Activated CD4-positive, alpha-beta T cell treated with anti-CD3 and anti-CD28 coated beads, Interleukin-2, amount 50 U/mL, for 4 hours (primary cell): ENCODE measurements at places on chromosomes 1 and 21.

DNA sequence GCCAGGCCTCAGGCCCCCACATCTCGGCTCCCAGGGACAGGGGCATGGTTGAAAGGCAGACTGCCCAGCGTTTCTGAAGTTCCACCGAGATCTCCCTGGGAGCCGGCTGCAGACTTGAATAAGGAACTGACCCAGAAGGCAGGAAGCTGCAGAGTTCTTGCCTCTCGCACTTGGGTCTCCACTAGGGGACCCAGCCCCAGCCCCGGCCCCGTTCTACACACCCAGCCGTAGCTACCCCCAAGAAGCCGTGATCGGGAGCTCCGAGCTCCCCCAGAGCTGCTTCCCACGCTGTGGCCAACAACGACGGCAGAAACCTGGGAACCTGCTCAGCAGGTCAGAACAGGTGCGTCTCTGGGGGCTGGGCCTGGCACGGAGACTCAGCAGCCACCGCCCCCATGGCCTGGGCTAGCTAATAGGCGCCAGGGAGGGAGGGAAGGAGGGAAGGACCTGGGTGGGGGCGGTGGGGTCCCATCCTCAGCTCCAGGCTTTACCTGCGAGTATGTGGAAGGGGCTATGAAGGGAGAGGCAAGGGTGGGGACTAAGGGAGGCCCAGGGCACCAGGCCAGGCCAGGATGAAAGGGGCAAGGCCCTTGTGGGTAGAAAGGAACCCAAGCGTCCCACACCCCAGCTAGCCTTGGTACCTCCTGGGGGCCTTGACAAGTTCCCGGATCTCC is at the start of gene NECTIN4:
TSS of gene NECTIN4 (minus strand) at position 308 of the 674 bp plus-strand sequence. CDS start at position 46, 262 bp downstream.
- no peak for DNase-seq

DNA sequence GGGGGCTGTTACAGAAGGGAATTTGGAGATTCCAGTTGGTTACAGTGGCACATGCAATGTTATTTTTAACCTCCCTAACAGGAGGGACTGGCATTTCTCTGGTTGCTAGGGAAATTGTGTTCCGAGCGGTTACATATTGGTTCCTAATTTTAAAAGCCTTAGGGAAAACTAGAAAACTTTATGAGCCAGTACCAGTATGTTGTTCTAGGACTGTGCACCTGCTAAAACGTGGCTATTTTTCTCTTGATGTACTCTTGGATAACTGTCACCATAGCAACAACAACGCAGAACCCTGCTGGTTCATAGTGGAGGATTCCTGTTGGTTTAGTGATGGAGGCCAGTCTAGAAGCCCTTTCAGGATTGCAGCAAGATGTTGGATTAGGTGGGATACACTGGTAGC is 68.9 kb upstream of the PGBD5 start:
- no peak for DNase-seq

GRCh38 chr1:237018896-237019295 is 14.7 kb upstream of the MT1HL1 start:
- no peak for DNase-seq

DNA sequence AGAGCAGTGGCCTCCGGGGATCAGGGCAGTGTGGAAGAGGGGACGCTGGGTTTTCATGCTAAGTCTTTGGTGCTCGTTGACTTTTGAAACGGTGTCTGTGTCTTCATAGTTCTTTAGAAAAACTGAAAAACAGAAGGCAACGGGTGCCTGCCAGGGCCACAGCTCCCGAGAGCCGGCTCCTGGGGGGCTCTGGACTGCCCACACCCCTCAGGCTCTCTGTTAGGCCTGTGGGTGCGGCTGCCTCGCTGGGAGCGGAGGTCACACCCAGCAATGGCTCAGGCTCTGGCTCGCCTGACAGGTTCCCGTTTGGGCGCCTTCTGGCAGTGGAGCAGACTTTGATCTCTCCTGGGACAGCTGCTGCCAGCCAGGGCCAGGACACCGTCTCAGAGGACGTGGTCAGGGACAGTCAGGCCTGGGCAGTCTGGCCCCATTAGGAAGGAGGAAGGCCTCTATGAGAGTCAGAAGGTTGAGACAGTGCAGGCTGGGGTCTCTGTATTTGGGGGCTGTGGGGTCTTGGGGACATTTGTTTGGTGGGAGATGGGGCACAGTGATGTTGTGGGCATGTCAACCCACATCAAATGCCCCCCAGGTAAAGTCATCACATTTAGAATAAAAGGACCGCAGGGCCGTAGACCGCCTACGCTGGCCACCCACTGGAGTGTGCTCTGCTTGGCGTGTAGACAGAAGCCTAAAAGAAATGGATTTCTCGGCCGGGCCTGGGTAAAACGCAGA is 5.6 kb downstream of the ARHGEF16 start:
- DNase-seq = no peak

- no peak for DNase-seq
Measured at GRCh38 chr1:30518186-30518585, 205.2 kb downstream of the MATN1 start.

- no peak for DNase-seq
Measured at GRCh38 chr21:46125846-46126301, 28.0 kb downstream of the COL6A2 start.

DNA sequence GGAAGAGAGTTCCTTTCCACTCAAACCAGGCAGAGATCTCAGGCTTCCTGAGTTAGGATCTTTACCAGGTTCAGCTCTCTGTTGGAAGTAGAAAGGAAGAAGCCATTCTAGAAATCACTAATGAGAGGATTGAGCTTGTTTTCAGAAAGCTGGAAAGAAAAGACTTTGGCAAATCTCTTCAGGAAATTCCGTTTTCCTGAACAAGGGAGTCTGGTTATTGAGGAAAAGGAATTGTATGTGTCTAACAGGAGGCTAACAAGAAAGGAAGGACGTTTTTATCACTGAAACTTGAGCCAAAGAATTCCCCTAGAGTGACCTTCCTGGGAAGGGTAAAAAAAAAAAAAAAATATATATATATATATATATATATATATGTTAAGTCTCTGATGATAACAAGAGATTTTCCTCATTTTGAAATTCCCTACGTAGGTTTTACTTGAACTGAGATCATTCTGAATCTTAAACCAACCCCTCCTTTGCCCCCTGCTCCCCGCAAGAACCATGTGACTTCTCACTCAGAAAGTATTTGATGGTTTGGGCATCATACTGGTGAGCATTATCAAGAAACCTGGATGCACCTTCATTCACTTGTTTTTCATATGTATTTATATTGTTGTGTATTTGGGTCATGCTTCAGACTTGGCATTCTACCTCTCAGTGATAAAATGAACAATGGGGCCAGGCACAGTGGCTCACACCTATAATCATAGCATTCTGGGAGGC is 98.4 kb upstream of the BMP8A start:
- DNase-seq = no peak

DNA sequence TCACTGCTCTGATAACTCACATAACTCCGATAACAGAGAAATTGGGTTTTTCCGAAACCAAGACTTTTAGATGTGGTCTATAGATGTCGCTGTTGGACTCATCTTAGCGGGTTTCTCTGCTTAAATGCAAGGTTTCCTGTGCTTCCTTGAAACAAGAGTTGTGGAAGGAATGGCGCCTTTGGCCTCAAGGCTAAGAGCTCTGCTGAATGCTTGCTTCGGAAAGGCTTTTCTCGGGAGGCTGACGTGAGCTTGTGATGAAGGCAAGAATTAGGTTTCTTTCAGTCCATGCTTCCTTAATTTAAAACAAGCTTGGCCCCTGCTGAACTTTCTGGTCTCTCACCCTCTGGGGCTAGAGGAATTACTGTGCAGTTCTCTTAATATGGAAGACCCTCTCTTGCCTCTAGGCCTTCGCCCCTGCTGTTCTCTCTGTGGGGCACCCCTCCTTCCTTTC is 113.5 kb downstream of the MAP3K21 start:
- no peak for DNase-seq

- no peak for DNase-seq
Measured at GRCh38 chr1:111672331-111672730, 52.7 kb downstream of the RAP1A start.

- DNase-seq = no peak
Measured at GRCh38 chr1:240192851-240193250, 101.2 kb downstream of the FMN2 start.

DNA sequence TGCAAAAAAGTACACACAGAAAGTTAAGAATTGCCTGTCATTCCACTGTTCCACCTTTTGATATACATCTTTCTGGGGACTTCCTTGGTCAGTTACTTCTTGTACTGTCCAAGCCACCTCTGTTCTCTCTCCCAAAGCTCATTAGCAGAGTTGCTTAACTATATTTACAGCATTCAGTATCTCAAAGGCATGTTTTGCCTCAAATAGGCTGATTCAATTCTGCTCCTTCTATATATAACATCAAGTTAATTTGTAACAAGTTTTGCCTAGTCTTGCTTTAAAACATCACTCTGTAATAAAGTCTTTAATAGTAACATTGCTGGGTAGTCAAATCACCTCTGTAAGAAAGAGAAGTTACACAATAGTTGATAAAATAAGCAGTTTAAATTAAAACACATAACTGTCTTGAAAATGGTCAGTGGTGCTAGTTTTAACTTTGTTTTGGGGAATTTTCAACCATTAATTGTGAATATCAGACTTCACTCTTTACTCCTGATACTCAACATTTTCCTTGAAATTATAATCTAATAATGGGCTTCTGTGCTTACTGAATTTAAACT is 35.7 kb downstream of the EDARADD start:
- DNase-seq = no peak

DNA sequence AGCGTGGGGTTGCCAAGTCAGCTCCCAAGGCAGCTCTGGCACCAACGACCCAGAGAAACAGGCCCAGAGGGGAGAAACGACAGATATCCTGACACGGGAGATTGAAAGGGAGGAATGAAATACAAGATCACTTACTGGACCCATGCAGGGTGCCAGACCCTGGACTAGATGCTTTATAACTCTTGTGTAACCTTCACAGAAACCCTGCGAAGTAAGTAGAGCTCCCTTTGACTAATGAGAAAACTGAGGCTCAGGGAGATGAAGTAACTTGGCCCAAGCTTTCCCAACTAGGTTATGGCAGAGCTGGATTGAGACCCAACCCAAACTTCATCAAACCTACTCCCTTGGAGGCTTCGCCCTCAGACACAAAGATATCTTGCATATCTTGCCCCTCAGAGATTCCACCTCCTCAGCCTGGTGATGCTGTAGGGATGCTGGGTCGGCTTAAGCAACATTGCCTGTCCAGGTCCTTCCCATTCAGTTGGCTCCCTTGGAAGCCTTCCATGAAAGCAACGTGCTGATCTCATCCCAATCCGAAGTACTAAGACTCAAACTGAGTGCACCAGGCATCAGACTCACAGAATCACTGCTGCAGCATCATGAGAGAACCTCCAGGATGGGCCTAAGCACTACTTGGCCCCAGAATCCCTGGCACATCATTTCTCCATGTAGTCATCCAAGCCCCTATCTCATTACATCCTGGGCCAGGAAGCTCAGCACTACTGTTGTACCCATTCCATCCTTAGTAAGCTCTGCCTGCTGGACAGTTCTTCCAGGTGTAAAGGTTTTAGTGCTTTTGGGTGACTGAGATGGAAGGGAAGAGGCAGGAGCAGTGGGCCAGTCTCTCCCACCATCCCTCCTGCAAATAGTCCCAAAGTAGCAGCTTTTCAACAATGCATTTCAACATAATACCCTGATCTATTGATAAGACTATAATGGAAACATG is 1.1 kb upstream of the IGSF9 start:
- DNase-seq = no peak

DNA sequence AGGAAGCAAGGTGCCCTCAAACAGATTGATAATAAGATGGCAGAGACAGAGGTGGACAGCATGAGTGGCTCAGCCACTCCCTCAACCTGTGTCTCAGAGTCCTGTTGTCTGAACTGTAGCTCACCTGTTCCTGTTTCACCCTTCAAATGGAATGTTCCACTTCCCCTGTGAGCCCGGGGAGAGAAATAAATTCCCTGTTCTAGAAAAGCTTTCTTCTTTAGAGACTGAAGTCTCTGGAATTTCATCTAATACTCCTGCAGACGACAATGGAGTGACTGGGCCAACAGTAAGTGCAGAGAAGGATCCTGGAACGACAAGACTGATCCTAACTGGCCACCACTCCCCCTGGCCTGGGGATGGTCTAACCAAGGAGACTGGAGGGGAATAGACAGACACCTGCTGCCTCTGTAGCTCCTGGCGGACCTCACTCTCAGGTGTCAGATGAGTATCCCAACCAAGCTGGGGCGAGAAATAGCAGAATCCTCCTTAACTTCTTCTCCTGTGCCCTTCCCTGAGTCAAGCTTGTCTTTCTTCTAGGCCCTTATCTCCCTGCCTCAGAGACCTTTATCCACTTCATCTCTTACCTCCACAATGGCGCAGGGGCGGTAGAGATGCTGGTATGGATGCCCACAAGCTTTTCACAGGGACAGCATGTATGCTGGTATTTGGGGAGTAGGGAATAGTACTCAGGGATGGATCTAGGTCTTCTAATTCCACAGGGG is 45.4 kb downstream of the PLEKHA6 start:
- DNase-seq = no peak

DNA sequence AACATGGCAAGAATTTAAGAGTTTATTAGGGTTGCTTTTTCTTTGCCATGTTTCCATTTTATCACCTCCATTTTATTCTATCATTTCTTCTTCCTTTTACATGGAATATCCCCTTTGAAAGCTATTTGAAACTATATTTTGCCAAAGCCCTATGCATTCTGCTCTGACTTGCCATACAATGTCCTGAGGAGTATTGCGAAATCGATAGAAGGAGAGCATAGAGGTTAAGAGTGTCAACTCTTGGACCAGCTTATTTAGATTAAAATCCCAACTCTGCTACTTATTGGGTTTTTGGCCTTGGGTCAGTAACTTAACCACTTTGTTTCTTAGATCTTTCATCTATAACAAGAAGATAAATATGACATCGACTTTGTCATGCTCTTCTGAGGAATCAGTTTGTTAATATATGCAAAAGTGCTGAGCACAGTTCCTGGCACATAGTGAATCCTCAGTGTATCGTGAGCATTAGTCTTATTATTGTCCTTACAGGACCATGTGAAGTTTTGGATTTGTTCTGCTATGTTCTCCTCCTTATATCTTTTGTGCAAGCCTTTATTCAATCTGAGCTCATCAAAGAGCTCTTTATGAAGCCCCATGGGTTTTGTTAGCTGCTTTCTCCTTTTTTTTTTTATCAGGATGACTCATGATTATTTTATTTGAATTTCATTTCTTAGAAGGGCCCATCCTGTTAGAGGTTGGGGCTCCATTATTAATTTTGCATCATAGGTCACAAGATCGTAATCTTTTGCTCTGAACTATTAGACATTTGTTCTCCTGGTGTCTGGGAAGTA is 17.6 kb downstream of the ACKR1 start:
- DNase-seq = no peak

- DNase-seq = no peak
Measured at GRCh38 chr1:19511116-19511515, 25.8 kb upstream of the CAPZB start.
